ENCODE measurements at places on chromosomes 3 and 15. TPM values are rescaled to one million over a fixed set of nuclear protein-coding genes. Genes with fewer than 3 reads are reported as not detected.

GRCh38 chr3:117200962-117201361, 491.4 kb downstream of the TUSC7 start:
- H3K27ac ChIP-seq, result no peak overlapping the region
- H3K27me3 ChIP-seq, result no peaks in the 10 kb centered on the region
- peaks cover 5% of the 10 kb centered on the region for H3K4me1 ChIP-seq
- no peaks in the 10 kb centered on the region for H3K36me3 ChIP-seq

- peaks cover 18% of the 10 kb centered on the region for H3K4me1 ChIP-seq
- no peaks in the 10 kb centered on the region for H3K36me3 ChIP-seq
- H3K27ac ChIP-seq, result no peak overlapping the region
- DNase-seq, result peak; percentile 28
Measured at GRCh38 chr3:181417748-181418147, 294.0 kb upstream of the SOX2 start.

DNA sequence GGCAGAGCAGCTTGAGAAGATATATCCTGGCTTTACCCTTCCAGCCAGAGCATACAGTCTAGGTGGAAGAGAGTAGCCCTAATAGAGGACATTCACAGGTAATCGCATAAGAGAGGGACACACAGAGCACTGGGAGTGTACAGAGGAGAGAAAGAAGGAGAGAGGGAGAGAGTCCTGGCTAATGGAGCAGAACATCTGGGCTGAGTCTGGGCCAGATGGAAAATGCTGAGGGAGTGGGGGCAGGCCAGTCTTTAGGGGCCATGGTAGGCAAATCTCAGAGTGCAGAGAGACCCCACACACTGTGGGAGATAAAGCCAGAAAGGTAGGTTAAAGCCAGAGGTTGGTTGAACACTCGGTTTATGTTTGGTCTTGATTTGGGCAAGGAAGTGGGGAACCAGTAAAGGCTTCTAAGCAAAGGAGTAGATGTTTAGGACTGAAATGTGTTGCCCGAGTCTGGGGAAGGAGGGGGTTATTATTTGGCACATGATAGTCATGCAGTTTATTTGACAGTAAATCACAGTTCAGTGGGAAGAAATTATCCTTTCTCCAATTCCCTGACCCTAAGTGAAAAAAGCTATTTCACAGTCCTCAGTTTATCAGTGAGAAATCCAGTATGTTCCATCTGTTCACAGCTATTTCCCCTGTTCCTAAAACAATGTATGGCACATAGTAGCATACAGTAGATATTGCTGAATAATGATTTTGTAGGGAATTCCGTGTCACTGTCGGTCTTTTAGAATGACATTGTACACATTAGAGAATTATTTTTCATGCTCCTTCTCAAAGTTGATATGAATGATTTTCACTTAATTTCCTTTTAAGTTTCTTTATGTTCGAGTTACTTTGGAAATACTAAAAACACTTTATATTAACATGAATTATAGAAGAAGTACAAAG, 45.7 kb downstream of the PDHB start:
- H3K27me3 ChIP-seq, result no peaks in the 10 kb centered on the region
- H3K27ac ChIP-seq, result peak overlapping the region; percentile 55
- no peak overlapping the region for H3K4me3 ChIP-seq
- no peak for DNase-seq

DNA sequence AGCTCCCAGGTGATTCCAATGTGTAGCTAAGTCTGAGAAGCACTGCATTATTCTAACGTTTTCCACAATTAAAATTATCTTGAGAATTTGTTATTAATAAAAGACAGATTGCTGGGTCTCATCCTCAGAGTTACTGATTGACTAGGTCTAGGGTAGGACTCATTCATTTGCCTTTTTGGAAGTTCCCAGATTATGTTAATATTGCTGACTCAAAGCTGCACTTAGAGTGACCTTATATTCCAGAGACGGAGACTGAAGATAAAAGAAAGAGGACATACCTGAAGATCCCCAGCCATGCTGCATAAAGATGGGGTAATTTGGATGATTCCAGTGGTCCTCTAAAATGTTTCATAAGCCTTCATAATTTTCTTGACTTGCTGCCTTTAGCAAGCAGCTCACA, 81.8 kb downstream of the PLSCR2 start:
- no peaks in the 10 kb centered on the region for H3K27me3 ChIP-seq
- no peak overlapping the region for H3K4me3 ChIP-seq
- peaks cover 6% of the 10 kb centered on the region for H3K4me1 ChIP-seq
- no peak overlapping the region for H3K27ac ChIP-seq
- no peaks in the 10 kb centered on the region for H3K36me3 ChIP-seq

GRCh38 chr3:127702151-127702578, 29.4 kb downstream of the ABTB1 start:
- H3K27me3 ChIP-seq, result no peaks in the 10 kb centered on the region
- DNase-seq, result no peak
- no peaks in the 10 kb centered on the region for H3K36me3 ChIP-seq
- H3K4me1 ChIP-seq, result no peaks in the 10 kb centered on the region

DNA sequence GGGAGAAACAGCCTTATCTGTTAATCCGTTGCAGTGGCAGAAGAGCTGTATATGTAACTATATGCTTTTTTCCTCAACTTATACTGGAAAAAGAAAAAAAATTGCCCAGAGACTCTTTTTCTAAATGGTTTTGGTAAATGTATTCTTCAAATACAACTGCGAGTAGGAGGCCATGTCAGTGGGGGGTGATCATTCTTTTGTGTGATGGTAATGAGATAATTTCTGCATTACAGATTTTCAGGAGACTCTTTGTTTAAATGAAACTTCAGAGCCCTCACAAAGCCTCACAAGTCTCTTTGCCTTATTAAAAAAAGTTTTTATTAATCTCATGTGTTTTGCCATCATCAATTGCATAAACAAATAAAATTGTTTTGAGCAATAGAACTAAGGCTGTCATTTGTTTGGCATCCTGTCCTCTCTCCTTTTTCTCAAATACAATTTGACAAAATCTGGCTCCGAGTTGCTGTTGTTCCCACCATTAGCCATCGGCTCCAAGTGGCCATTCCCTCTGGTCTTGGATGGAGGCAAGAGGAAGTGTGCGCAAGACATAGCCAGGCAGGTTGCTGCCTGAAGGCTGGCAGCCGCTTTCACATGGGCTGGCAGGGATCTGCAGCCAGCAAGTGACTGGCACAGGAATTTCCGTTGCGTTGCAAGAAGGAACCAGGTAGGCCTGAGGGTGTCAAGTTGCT, 116.7 kb downstream of the FNDC3B start:
- H3K27ac ChIP-seq, result peak overlapping the region; percentile 82
- DNase-seq, result peak; percentile 65
- peak overlapping the region; percentile 6 for H3K4me3 ChIP-seq
- H3K4me1 ChIP-seq, result peaks cover 74% of the 10 kb centered on the region

GRCh38 chr3:170695486-170696064, 109.7 kb upstream of the SLC7A14 start:
- H3K36me3 ChIP-seq, result no peaks in the 10 kb centered on the region
- H3K27me3 ChIP-seq, result no peaks in the 10 kb centered on the region
- H3K4me1 ChIP-seq, result peaks cover 13% of the 10 kb centered on the region
- no peak for DNase-seq

The TIGIT gene
- not detected for total RNA-seq
